Pancreas (tissue), 10 donors: ENCODE measurements at places on chromosomes 3 and 15. TPM values are rescaled to one million over a fixed set of nuclear protein-coding genes. Genes with fewer than 3 reads are reported as not detected.

The SNX1 gene
- total RNA-seq, result 43.9 TPM

The NME9 gene
- 1.8 TPM for total RNA-seq

The DISP2 gene
- 0.54 TPM for total RNA-seq

The TMOD2 gene
- total RNA-seq, result 4.6 TPM

The CLRN1 gene
- not detected for total RNA-seq

The PRKCD gene
- 15.8 TPM for total RNA-seq

GRCh38 chr3:152352554-152352953, 83.8 kb downstream of the MBNL1 start:
- DNase-seq, result no peak

DNA sequence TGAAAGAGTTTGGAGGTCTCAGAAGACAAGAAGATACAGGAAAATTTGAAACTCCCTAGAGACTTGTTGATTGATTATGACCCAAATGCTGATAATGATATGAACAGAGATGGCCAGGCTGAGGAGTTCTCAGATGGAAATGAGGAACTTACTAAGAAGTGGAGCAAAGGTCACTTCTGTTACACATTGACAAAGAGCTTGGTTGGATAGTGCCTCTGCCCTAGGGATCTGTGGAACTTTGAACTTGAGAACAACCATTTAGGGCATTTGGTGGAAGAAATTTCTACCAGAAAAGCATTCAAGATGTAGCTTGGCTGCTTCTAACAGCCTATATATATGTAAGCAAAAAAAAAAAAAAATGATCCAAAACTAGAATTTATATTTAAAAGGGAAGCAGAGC, 48.9 kb upstream of the NAALADL2 start:
- no peak for DNase-seq

DNA sequence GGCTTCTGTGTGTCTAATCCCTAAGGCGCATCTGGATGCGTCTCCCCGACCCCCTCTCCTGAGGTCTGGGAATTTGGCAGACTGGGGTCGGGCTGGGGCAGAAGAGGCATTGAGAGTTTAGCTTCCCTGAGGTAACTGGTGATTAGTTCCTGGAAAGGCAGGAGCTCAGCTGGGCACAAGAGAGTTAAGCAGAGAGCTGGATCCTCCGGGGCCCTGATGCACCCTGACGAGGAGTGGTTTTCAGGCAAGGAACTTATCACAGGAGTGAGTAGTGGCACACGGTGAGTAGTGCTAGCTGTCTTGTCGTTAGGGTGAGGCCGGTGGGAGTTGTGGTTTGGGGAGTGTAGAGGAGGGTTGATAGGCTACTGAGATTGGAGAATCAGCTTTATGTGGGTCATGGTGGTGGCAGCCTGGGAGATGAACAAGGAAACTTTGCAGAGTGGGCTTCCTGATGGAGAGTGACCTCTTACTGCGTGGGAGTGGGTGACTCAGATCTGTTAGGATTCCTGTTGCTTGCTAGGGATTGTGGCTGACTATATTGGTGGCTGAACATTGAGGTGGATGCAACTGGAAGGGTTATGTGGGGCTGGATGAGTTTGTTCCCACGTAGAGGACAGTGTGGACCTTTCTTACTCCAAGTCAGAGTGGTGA, 897 bp downstream of the RAD54L2 start:
- no peak for DNase-seq

DNA sequence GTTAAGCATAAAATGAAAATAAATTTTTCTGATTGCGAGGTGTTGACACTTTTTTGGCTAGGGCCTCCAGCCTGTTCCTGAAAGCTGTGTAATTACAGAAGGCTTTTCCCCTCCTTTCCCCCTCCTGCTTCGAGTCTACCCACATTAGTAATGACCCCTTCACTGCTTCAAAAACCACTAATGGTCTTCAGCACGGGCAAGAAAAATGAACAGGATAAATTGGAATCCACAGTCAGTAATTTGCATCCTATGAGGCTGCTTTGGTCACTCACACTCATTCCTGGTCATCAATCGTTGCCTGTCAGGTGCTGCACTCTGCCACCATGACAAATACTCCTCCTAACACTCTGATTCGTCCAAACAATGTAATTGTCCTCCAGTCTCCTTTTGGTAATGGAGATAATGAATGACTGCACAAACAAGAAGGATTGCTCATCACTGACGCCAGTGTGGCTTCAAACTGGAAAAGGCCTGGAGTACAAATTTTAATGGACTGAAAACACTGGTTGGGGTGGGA, 148.6 kb downstream of the MEIS2 start:
- no peak for DNase-seq

- no peak for DNase-seq
Measured at GRCh38 chr3:52879090-52879489, 18.3 kb downstream of the STIMATE start.

GRCh38 chr3:183131735-183132134, 30.8 kb downstream of the LAMP3 start:
- no peak for DNase-seq

DNA sequence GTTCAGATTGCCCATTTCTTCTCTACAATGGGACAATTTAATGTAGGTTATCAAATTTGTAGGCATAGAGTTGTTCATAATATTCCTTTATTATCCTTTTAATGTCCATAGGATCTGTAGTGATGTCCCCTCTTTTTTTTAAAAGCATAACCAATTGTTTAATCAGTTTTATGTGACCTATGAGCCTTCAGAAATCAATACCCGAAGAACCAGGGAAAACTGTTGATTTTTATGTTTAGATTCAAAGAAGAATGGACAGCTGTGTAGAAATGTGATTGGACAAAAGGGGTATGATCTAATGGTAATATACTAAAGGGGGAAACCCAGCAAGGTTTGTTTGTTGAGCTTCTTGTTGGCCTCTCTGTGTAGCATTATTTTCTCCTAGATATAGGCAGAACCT, 39.5 kb downstream of the SUSD5 start:
- DNase-seq, result no peak

GRCh38 chr15:47741907-47742306, 24.6 kb downstream of the SEMA6D start:
- no peak for DNase-seq

DNA sequence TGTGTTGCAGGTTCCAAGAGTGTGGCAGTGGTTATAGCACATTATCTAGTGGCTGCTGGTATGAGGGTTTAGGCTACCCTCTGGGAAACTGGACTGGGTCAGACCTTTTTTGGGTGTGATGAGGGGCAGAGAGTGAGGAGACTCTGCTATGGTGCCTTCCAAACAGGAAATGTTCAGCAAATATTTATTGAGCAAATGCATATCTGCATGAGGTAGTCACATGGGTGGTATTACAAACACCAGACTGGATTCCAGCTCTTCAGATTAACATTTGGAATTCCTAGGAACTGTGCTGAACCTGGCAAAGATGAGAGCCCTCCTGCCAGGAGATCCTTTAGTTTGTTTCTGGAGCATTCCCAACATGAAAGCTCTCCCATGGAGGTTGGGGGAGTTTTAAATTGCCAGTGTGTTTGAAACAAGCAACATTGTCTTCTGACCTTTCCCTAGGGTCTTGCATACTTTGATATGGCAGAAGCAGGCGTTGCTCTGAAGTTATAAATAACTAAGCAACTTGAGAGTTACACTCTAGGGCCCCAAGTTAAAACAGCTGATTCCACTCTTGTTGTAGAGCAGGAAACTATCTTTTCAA, 341.2 kb upstream of the C2CD4B start:
- no peak for DNase-seq

GRCh38 chr3:123728014-123728413, 143.2 kb upstream of the HACD2 start:
- DNase-seq, result no peak

DNA sequence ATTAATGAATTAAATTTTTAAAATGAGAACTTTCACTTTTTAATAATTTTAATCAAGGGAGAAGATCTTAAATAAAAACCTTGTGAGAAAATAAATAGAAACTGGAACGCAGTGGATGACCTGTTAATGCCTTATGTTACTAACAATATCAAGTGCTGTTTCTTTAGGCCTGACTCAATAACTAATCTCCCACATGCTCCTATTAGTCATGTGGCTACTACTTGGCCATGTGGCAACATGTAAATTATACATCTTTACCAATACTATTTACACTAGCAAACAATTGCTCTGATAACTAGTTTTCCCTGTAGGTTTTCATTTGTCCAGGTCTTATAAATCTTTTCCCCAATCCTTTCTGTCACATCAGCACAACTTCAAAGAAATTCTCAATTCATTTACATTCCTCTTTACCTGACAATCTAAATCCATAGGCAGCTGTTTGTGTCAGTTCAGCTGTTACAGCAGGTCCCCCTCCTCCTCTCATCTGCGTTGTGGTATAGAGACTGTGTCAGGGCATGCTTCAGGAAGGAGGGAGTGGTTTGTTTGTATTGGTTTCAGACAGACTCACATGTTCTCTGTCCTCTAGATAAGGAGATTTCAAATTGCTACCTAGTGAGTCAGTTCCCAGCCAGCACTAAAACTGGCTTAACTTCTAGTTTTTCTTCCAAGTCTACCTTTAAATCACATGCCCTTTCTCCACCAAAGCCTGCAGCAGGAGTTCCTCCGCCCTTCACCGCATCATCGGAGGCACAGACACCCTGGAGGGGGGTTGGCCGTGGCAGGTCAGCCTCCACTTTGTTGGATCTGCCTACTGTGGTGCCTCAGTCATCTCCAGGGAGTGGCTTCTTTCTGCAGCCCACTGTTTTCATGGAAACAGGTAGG, 11.3 kb upstream of the C3orf52 start:
- peak; percentile 66 for DNase-seq

DNA sequence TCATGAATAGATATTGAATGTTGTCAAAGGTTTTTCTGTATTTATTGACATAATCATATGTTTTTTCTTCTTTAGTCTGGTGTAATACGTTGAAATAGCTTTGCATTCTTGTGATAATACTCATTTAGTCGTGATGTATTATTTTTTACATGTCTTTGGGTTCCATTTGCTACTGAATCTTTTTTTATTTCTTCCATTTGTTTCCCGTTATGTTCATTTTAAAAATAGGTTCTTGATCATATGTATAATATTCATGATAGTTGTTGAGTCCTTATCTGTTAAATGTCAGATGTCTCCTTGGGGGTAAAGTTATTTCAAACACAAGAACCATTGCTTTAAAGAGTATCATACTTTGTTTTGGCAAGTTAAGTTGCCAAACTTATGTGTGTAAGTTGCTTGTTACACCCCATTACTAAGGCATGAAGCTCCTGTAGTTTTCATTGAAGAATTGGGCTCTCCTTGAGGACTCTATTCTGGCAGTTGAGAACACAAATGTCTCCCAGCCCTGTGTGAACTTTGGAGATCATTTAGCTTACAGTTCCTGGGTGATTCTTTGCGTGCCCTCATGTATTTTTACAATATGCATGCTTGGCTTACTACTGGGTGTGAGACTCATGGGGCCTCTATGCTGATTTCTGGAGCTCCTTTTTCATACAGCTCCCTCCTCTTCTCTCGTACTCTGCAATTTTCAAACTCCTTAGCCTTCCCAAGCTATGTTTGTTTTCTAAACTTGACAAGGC, 8.3 kb downstream of the AKAP13 start:
- DNase-seq, result no peak

GRCh38 chr3:171727288-171727687, 83.0 kb downstream of the PLD1 start:
- DNase-seq, result no peak

DNA sequence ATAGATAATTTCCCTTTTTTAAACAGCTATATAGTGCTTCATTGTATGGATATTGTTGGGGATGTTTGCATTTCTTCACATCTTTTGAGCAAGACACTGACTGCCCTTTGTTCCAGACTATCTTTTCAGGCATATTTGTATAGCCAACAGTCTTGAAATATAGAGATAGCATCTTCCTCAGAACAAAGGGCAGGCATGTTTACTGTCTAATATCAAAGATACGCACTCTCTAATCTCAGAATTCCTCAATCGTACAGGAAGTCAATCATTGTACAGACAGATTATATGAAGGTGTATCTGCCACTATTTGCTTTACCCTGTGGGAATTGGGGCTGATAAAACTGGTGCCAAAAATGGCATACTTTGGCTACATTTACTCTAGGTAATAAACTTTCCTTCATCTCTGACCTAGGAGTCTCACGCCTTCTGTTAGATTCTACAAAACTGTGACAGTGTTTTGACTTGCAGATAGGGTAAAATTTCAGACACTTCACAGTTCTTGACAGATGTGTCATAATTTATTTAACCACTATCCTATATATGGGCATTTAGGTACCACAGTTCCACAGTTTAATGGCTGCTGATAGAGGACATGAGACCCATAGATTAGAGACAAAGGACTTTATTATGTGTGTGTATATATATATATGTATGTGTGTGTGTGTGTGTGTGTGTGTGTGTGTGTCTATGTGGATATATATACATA, 321.0 kb downstream of the IGSF11 start:
- no peak for DNase-seq

- DNase-seq, result no peak
Measured at GRCh38 chr15:49987896-49988295, 131.1 kb downstream of the ATP8B4 start.

- peak; percentile 26 for DNase-seq
Measured at GRCh38 chr3:44363591-44363990, 25.0 kb downstream of the TCAIM start.

GRCh38 chr3:53242155-53242554, 13.7 kb downstream of the TKT start:
- peak; percentile 47 for DNase-seq

DNA sequence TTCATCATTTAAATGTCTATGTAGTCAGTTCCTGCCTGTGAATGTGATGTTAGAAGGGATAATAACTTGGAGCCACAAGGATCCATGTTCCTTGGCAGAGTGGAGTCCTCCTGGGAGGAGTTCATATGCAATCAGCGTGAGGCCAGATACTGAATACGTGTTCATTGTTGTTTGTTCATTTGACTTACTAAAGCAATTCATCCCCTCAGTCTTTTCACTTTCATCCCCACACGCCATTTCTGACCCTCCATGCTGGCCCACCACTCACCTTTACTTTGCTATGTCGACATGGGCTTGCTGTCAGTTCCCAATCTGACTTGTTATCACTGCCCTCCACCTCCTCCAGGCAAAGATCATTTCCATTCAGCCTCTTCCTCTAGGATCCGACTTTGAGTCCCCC, 91.8 kb downstream of the SSR3 start:
- DNase-seq, result no peak

GRCh38 chr15:73265536-73266153, 103.1 kb downstream of the HCN4 start:
- no peak for DNase-seq

DNA sequence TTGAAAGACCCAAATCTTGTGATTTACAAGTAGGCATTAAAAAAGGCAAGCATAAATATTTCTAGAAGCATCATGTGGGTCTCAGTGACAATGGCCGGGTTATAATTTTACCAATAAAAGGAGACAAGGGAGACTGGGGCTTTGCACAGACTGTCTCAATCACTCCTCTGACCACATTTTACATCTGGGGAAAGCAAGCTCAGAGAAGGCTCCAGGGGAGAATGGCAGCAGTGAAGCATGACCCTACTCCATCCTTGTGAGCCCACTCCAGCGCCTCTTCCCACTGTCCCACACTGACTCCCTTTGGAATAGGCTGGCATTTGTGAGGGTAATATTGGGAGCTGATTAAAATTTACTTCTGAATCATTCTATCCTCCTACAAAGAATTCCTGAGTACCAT, 61.8 kb downstream of the SATB1 start:
- no peak for DNase-seq
